ENCODE measurements at places on chromosomes 12 and 14.

DNA sequence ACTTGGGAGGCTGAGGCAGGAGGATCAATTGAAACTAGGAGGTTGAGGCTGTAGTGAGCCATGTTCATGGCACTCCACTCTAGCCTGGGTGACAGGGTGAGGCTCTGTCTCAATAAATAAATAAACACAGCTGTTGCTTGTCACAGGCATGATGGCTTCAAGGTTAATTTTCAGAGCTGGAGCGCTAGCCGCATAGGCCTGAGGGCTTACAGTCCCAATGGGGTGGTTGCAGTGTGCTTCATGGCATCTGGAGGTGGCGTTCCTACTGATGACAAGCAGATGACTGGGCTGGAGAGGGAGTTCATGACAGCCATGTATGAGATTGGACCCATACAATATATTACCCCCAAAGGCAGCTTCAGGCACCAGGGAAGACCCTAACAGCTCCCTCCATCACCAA is 1.6 kb upstream of the FMNL3 start:
- DNase-seq: no peak

DNA sequence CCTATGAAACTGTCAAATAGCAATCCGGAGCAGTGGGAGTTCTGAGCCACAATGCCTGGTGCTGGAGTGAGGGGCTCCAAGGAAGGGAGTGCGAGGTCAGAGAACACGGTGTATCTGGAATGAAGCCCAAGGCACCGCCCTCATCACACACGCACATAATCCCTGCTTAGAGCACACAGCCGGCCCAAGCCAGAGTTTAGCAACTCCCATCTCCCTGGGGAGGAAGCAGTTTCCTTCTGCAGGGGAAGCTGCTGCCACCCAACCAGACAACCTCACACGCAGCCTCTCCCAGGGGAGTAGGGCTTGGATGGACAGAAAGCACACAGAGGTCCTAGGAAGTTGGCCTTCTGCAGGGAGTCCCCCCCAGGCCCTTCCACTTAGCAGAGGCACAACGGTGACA is 31.3 kb downstream of the ACTN1 start:
- DNase-seq: peak; percentile 86

- DNase-seq: no peak
Measured at GRCh38 chr12:12024911-12025682, 45.6 kb upstream of the BCL2L14 start.

- no peak for DNase-seq
Measured at GRCh38 chr14:64760146-64760755, 56.0 kb downstream of the PLEKHG3 start.

GRCh38 chr14:105487986-105488777 is 1.5 kb downstream of the CRIP1 start:
- no peak for DNase-seq

- no peak for DNase-seq
Measured at GRCh38 chr14:53874704-53875103, 81.9 kb downstream of the BMP4 start.

Data from NCI-H524 treated with DMSO at 0.1 percent for 48 hours (cell line).